ENCODE measurements at places on chromosomes 2 and 18. TPM values are rescaled to one million over a fixed set of nuclear protein-coding genes. Genes with fewer than 3 reads are reported as not detected.

The ACOXL gene
- total RNA-seq = not detected

The REG3A gene
- total RNA-seq = not detected

The C2orf66 gene
- 0.17 TPM for total RNA-seq

The WIPF1 gene
- total RNA-seq = 40.3 TPM

The POTEC gene
- not detected for total RNA-seq

The ANAPC1 gene
- 42.7 TPM for total RNA-seq

The SSB gene
- total RNA-seq = 81.9 TPM

The DNMT3A gene
- 18.4 TPM for total RNA-seq

The CERKL gene
- total RNA-seq = 0.15 TPM

The SLC8A1 gene
- 80.3 TPM for total RNA-seq

The CNOT11 gene
- total RNA-seq = 29.9 TPM

The IL36A gene
- total RNA-seq = not detected

The AMER3 gene
- not detected for total RNA-seq

The TMEM247 gene
- not detected for total RNA-seq

The TUBB8B gene
- total RNA-seq = not detected

The LINC00305 gene
- not detected for total RNA-seq

The ANTXR1 gene
- 39.4 TPM for total RNA-seq

The B3GNT7 gene
- total RNA-seq = 0.33 TPM

The LBX2 gene
- total RNA-seq = 6.3 TPM

The FKBP1B gene
- 10.9 TPM for total RNA-seq

The HOXD8 gene
- 0.44 TPM for total RNA-seq

The CUL3 gene
- 45.0 TPM for total RNA-seq

The ANKRD62 gene
- not detected for total RNA-seq

The CPLX4 gene
- not detected for total RNA-seq

The SERPINB3 gene
- total RNA-seq = not detected

The GALNT13 gene
- 0.17 TPM for total RNA-seq

The NXPH2 gene
- total RNA-seq = not detected

The C2orf72 gene
- 0.17 TPM for total RNA-seq

The LPIN1 gene
- 181 TPM for total RNA-seq

The LIMS2 gene
- total RNA-seq = 0.44 TPM

The NEU4 gene
- total RNA-seq = not detected

The POLR1B gene
- 12.5 TPM for total RNA-seq
